ENCODE measurements at places on chromosomes 11 and 22.

DNA sequence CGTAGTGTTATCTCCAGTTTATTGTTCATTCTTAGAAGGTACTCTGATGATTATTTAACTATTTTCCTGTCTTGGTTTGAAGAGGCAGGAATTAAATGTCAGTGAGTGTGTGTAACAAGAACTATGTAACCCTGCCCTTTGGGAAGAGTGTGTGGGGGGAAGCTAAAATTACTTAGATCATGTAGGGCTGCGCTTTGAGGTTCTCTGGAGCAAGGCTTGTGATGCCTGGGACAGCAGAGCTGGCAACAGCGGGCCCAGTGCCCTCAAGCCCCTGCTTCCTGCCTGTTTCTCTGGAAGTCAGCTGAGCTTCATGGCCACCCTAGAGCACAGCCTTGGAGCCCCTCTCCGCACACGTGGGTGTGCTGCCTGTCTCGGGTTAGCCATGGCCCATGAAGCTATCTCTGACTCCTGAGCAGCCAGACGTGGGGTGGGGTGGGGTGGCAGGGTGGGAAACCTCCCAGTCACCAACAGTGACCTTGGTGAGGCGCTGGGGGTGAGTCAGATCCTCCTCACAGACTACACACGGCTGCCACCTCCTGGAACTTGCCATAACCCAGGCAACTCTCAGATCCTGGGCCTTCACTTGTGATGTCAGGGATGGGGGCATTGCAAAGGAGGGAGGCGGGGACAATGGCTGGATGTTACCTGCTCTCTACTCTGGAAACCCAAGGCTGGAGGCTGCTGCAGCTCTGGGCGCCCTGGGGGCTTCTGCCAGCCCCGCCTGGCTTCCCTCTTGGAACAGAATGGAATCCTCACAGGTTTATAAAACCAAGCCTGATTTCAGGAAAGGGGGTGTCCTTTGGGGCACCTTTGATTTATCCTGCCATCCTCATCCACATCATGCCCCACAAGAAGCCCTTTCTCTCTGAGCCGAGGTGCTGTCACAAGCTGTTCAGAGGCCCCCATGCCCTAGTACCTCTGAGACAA lies 88.6 kb downstream of the SNX19 start:
- peak; percentile 54 for DNase-seq

- DNase-seq = no peak
Observed at GRCh38 chr11:3000032-3000961, 8.2 kb upstream of the NAP1L4 start.

- no peak for DNase-seq
Observed at GRCh38 chr11:118620529-118621070, 13.2 kb downstream of the PHLDB1 start.

DNA sequence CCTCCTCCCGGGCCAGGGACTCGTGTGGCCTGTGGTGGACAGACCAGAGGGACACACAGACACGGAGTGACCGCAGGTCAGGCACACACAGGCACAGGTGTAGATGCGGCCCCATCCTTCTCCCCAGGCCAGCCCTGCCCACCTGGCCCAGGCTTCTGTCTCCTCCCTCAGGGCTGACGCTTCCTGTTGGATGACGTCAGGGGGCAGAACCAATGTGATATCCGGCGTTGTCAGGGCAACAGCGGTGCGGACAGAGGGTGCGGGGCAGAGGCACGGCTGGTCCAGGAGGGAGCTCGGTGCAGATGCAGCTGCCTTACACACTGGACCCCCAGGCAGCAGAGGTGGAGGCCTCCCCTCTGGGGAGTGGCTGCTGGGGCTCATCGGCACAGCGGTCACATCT lies 2.9 kb upstream of the TUBGCP6 start:
- DNase-seq = peak; percentile 60

GRCh38 chr11:9875862-9876261 lies 212.0 kb downstream of the SWAP70 start:
- DNase-seq = no peak
